ENCODE measurements at places on chromosomes 3 and 15.

GRCh38 chr3:195241592-195242355 lies 29.2 kb downstream of the XXYLT1 start:
- no peak for ATAC-seq

DNA sequence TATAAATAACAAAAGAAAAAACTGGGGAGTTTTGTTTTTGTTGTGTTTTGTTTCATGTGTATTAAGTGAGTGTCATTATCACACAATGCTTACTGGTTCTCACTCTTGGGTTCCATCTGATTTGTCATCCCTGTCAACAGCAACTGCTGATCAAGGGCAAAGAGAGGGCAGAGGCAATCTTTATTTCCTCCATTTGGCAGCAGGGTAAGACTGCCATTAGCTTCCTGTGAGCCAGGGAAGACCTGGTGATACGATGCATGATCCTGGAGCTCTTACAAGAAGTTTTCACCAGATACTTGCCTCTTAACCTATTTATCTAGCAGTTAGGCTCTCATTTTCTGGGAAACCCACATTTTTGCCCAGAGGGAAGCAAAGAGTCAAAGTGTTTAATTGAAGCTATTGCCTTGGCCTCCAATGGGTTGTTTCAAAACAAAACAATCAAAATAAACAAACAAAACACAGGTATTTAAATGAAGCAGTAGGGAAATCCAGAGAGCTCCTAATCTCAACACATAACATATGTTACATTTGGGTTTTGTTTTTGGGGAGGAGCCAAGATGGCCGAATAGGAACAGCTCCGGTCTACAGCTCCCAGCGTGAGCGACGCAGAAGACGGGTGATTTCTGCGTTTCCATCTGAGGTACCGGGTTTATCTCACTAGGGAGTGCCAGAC lies 529.8 kb downstream of the MAGI1 start:
- ATAC-seq, result no peak

DNA sequence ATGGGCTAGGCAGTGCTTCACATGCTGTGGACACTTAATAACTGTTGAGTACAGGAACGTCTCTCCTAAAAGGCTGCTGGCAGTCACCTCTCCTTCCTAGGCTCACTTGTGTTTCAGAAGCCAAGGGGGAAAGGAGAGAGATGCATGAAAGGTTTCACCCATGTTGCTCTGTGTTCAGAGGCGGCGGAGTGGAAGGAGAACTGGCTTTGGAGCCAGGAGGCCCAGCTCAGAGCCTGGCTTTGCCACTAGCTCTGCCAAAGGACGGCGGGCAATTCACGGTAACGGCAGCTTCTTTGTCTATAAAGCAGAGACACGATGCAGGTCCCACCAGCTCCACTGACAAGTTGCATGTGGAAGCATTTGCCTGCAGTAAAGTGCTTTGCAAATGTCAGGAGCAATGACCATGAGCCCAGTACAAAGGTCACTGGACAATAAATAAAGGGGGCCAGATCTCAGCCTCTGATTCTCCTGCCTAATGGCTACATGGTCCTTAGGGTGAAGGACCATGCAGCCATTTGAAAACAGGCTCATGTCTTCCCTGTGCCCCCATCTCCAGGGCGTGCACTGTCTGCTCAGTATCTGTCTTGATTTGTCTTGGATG lies 171.7 kb upstream of the TLE3 start:
- ATAC-seq, result no peak

DNA sequence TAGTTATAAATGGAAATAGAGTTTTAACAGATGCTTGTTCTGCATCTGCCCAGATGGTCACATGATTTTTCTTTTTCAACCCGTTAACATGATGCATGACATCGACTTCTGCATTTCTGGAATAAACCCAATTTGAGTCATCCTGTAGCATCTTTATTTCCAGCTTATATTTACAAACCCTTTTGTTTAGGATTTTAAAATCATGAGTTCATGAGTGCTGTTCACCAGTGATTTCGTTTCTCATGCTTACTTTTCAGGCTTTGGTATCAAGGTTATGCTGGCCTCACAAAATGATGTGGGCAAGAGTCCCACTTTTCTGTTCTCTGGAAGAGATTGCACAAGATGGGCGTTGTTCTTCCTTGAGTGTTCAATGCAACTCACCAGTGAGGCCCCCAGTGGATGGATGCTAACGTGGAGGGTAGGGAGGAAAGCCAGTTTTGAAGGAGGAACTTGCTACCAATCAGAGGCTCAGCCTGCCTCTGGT lies 5.2 kb downstream of the HRH1 start:
- ATAC-seq, result no peak

DNA sequence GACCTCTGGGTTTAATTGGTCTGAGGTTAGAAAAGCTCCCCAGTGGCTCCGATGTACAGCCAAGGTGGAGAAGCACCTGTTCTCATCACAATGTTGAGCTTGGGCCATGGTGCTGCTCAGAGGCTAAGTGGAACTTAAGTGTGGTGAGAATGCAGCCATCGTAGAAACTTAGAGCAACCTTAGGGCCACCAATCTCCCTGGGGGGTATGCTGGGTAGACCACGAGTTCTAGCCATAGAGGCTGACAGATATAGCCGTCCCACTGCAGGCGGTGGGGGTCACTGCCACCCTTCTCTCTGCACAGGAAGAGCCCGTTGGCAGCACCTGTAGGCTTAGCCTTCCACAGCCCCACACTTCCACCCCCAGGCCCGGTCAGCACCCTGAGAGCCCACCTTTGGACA lies 38.0 kb downstream of the MGLL start:
- no peak for ATAC-seq

DNA sequence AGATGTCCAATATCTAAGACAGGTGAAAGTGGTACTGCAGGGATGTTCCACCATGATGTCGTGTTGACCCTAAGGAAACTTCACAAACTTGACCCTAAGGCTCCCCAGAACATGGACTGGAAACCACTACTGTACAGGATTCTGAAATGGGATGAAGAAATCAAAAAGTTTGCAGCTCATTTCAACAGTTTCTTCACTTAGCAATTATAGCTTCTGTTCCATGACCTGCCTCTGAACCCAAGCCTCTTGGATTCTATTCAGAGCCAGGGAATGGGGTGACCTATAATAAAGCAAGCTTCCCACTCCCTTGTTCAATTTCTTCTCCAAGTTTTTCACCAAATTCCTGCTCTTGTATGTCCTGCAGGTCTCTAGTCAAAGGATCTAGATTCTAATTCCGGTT lies 40.7 kb downstream of the DUT start:
- no peak for ATAC-seq

DNA sequence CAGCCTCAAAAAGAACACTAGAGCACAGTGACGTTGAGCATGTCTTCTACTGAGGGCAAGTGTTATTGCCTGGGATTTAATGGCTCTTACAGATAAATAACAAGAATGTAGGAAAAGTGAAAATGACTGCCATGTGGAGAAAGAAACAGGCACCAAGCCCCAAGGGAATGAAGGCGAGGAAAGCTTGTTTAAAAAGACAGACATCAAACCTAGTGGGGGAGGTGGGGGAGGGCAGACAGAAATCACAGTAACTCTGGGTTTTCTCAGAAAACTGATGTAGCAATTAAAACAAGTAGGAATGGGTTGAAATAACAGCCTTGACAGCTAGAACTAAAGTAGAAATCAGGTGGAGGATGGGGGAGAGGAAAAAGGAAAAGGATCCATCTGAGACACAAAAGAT lies 18.4 kb upstream of the LYZL4 start:
- ATAC-seq, result no peak

DNA sequence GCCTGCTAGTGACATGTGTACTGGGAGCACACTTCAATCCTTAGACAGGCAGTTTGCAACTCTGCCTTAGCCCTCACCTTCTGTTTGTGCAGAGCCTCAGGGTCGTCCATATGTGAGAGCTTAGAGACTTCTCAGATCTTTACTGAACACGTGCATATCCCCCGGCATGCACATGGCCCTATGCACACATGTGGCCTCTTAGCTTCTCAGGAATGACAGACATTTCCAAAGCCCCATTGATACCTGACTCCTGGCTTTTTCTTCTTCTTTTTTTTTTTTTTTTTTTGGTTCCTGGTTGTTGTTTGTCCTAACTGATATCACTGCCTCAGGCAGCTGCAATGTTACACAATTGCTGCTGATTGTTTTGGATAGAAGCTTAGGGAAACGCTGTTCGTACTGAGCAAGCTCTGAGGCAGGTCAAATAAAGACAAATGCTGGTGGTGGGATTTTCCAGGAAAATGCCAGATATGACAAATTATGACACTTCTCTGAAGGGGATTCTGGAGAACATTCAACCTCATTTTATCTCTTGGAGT lies 107.2 kb upstream of the RGMA start:
- ATAC-seq, result no peak

DNA sequence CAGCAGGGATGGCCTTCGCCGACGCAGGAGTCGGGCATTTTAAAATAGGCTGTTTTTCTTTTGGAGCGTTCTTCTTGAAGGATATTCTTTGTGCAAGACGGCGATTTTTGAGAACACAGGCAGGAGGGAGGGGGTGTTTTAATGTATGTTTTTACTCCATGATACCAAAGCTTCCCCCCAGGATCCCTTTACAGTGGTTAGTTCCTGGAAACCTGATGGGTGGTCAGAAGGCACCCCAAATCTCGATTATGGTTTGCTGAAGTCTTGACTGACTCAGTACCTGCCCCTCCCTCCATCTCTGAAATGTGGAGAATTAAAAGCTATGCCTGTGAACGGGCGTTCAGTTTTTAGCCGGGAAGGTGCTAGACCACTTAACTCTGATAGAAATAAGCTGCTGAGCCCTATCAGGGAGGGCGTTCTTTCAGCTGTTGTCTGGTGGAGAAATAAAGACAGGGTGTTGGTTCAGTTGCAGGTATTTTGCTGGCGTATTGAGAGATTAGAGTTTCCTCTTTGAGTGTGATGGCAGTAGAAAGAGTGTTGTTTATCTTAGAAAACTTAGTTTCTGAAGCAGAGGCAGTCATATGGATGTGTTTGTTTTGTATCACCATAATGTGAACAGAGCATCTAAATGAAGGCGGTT lies 3.4 kb downstream of the IGF1R start:
- no peak for ATAC-seq

DNA sequence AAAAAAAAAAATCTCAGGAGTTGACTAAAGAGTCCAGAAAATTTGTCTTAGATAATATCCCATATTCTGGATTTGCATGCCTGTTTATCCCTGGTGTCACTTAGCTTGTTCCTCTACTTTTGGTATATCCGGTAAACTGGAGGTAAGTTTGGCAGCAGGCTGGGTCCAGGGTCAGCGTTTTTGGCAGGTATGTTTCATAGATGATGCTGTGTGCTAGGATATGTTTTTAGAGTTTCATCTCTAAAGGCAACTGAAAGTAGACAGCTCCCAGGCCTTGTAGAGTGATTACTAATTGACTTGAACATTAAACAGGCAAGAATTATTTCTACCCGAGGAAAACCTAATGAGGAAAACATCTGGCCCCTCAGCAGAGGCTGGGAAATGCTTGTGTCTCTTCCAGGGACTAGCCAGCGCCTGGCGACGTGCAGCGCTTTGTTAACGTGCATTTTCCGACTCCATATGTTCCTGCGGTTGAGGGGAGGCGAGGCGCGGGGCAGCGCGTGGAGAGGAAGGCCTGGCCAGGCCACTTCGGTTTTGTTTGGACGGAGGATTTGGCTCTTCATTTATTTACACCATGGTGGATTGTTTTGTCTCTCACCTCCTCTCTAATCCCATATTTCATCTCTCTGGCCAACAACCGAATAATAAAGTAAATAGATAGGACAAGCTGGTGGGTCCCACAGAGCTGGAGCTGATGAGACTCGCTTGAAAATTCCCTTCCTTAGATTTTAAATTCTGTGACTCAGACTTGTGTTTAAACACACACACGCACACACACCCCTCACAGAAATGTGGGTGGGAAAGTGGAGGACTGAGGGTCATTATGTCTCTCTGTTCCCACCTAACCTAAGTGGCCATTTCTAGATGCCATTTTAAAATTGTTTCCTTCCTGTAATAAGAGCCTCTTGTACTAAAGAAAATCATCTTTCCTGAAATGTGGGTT lies 65.3 kb downstream of the ASB7 start:
- no peak for ATAC-seq

DNA sequence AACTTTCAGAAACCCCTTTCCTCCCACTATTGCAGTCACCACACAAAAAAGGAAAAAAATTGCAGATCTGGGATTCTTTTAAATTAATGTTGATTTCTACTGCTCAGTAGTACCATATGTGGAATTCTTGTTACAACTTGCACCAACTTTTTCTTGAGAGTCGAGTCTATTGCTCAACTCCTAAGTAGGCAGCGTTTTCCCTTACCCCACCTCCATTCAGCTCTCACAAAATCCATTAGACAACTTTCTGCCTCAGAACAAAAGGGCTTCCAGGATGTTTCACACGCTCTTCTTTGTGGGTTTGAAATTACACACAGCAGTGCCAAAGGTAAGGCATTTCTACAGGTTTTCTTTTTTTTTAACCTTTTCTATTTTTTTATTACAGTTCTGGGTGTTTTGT lies 179.5 kb downstream of the ANXA2 start:
- no peak for ATAC-seq

All from activated T-helper 17 cell treated with anti-CD3 and anti-CD28 coated beads, Interleukin-2, amount 50 U/mL, for 72 hours (primary cell).